Amygdala (tissue), 56 donors: ENCODE measurements at places on chromosomes 5 and 9.

DNA sequence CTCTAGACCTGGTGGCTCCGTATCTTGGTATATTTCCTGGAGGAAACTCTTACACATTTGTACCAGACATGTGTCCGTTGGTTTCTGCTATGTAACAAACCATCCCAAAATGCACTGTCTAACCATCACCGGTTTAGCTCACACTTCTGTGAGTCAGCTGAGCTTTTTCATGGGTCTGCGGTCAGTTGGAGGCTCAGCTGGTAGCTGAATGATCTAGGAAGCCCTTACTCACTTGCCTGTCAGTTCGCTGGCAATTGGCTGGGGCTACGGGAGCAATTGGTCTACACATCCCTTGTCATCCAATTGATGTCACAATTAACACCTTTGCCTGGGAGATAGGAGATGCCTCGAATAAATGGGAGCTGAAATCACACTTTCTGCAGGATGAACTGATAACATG, 11.6 kb upstream of the WHRN start:
- no peak for DNase-seq

GRCh38 chr5:143196601-143197259, 206.8 kb downstream of the NR3C1 start:
- DNase-seq, result no peak

- no peak for DNase-seq
Observed at GRCh38 chr9:24245988-24246387, 299.7 kb downstream of the IZUMO3 start.

DNA sequence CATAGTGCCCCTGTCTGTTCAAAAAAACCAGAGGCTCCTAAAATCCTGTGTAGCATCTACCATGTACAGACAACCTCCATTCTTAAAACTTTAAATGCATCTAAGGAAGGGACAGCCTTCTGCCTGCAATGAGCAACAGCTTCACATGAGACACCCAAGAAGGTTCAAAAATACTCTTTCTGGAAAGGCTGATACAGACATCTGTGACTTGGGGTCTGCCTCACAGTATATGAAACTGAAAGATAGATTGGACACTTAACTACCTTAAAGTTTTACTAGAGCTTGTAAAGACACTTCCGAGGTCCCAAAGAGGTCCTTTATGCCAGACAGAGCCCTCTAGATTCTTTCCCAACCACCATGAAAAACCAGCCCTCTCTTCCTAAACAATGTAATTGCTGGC, 28.2 kb upstream of the CATSPER3 start:
- no peak for DNase-seq

DNA sequence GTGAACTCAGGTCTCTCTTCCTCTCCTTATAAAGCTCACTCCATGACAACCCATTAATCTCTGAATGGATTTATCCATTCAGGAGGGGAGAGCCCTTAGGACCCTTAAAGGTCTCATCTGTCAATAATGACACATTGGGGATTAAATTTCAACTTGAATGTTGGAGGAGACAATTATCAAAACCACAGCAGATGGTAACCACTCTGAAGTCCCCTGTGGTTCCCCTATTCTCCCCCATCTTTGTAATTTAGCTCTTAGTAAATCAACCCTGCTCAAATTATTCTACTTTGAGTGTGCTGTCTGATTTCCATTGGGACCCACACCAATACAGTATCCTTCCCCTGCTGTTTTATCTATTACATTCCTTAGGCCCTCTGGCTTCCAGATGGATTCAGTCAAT, 72.0 kb upstream of the RAI14 start:
- DNase-seq, result no peak

DNA sequence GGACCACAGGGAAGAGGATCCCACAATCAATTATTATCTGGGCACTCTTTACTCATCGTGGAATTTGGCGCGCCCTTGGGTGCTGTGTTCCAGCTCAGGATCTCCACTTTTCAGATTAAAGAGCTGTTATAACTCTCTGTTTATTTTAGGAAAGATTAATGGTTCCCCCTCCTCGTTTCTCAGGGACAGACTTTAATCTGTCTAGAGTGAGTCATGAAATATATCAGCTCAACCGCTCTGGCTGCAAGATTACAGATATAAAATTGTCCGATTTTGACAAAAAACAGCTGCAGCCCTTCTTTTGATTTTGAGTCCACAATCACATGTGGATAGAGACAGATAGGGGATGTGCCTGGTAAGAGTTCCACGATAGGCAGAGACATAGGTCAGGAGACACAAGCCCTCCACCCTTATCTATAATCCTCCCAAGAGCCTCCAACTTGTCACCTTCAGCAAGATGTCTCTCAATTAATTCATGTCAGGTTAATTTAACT, 77.6 kb upstream of the ANKRD55 start:
- DNase-seq, result no peak

GRCh38 chr5:72465066-72465465, 42.1 kb downstream of the ZNF366 start:
- no peak for DNase-seq

- no peak for DNase-seq
Observed at GRCh38 chr5:132475987-132476875, 14.3 kb downstream of the IRF1 start.

DNA sequence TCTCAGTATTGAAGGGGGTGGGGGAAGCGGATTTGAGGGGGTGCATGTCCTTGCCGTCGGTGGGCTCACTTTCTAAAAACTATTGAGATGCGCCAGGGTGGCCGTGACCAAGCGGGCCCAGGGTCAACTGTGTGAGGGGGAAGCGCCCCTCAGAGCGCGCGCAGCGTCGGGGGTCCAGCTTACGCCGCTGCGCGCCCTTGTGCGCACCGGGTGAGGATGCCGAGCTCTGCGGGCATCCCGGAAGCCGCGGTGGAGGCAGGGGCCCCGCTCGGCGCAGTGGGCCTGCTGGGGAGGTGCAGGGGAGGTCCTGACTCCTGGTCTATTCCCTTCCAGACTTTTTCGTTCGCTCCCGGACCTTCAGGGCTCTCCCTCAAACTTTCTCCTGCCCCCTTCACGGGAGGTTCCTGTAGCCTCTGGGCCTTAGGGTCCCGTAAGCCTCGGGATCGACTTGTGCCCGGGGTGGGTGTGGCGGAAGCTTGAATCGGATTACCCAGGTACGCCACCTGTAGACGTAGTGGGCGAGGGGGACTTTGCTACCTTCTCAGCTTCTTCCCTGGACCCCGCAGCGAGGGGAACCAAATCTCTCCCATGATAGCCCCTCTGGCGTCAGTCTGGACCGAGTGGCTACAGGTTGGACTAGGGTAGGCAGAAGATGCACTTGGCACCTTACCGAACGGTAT, 2.5 kb upstream of the PRDM6 start:
- DNase-seq, result no peak

- DNase-seq, result no peak
Observed at GRCh38 chr5:143143973-143144372, 259.5 kb downstream of the NR3C1 start.

- no peak for DNase-seq
Observed at GRCh38 chr5:157748760-157749461, 5.4 kb downstream of the LSM11 start.

DNA sequence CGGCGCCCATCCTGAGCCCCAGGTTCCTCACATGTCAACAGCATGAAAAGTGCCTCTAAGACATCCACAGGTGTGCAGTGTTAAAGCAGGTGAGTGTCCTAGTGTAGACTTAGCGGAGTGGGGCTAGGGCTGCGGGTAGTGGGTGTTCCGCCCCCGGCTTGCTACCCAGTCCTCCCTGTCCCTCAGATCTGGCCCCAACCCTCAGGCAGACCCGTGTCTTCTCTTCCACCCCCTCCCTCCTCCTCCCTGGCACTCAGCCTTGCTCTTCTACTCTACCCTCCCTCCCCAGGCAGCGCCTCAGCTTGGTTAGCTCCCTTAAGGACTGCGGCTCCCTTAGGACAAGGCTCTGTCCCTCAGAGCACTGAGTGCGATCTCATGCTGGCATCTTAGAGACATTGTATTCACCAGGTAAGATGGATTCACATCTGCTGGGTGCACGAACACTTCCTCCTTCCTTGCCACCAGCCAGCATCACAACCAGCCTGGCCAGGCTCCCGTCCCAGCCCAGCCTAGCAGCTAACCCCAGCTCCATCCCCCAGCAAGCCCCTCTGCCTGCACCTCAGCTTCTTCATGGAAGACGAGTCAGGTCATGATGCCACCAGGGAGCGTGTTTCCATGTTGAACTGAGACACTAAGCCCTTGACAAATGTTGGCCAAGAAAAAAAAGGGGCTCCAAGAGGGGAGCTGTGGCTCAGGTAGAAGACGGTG, 46.8 kb downstream of the NSUN2 start:
- DNase-seq, result no peak

GRCh38 chr9:135249191-135249590, 161.7 kb downstream of the OLFM1 start:
- DNase-seq, result no peak

DNA sequence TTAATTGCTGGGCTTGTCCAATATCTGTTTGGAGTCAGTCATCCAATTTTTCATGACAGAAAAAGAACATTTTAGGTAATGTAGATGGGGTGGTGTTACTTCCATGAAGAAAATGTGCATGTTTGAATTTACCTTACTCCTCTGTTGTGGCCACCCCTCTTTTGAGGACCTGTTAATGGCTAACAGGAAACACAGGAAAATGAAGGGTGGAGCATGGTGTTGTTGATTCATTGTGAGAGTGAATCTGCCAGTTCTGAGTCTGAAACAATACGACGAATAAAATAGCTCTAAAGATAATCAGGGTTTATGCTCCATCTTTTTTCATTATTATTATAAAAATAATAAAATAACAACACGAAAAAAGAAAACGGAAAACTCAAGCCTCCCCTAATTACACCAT, 335.3 kb downstream of the KDM4C start:
- DNase-seq, result no peak

- DNase-seq, result no peak
Observed at GRCh38 chr5:98173334-98173733, 600.1 kb upstream of the RGMB start.

GRCh38 chr9:13395156-13395555, 115.7 kb upstream of the MPDZ start:
- no peak for DNase-seq

DNA sequence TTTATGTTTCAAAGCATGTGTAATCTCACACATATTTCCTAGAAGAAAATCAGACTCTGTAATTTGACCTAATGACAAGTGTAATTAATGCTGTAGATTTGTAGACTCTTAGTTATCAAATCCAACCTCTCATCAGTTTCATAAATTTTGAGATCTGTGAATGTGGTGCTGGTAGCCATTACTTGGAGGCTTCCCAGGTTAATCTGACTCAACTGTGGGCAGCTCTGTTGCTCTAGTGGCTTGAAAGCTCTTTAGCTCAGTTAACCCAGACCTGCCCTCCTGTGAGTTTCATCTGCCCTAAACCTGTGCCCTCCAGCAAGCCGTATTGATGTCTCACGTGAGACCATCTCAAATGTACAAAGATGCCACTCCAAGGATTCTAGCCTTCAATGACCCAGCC, 323.4 kb downstream of the FBXL7 start:
- no peak for DNase-seq

DNA sequence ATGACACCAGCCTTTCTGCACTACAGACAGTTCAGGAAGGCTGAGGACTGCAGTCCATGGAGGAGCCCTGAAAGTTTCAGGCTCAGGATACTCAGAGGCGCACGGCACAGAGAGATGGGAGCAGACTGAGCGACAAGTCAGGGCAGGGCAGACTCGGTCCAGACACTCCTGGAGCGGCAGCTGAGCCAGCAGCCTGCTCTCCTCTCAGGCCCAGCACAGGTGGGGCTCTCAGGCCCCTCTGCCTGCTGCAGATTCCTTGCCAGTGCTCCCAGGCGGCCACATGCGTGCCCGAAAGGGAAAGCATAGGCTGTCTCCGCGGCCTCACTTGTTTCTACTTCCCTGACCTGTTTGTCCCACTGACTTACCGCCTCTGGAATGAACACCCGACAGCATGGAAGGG, 228.3 kb downstream of the IRX2 start:
- DNase-seq, result no peak

DNA sequence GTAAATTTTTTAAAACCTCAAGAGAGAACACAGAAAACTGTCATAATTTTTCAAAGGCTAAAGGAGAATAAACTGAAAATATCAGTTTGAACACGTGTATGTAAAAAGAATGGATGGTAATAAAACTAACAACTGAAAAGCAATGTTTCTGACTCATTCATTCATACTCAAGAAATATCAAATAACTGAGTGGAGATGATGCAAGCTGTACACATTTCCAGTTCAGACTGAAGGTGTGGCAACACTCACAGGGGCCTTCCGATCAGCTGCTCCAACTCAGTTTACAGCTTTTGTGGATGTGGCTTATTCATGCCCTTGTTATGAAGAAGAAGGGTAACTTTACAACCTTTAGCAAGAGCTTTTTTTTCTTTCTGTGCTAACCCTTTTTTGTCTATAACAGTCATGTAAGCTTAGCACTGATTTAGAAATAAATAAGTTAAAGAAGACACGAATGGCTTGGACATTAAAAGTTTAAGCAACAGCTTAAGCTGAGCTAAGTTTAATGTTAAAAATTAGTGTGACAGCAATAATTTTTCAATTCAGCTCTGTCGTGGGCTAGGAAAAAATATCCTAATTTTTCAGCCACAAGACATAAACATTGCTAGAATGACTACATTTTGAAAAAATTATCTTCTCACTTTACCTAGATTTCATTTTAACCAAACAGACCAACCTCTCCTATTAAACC, 453.5 kb downstream of the RAB3C start:
- no peak for DNase-seq

DNA sequence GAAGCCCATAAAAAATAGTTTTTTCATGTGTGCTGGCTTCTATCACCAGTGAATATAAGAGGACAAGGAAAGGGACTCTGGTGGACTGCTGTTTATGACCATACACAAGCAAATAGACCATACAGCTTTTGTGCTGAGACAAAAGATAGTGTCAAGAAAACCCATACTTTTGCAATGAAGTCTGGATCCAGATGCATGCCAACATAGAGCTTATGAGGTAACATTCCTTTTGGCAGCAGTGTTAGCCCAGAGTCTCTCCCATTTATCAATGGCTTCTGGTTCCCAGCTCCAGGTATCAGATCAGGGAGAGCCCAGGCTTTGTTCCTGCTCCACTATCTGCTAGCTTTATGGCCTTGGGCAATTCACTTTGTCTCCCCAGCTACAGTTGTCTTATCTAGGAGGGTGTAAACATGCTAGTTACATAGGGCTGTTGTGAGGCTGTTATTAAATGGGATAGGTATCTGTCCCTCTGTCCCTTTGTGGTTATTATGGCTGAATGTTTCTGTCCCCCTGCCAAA, 55.6 kb downstream of the CCDC192 start:
- DNase-seq, result no peak

DNA sequence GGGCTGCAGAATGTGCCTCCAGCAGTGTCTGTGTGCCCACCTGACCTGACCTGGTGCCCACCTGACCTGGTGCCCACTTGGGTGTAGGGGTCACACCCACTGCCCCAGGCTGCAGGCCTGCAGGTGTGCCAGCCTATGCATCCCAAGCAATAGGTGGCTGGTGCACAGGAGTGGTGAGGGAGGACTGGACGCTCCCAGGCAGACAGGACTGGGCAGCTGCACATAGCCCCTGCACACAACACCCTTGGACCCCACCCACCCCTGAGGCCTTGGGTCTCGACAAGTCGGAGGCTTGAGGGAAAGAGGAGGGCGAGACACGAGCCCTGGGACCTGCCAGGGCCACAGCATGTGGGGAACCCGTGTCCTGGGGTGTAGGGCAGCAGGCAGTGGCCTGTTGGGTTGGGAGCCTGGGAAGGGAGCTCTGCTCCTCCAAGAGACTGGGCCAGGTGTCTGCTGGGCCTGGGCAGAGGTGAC, 10.8 kb upstream of the NRARP start:
- DNase-seq, result no peak

GRCh38 chr5:77280036-77280435, 69.6 kb downstream of the PDE8B start:
- DNase-seq, result no peak

- no peak for DNase-seq
Observed at GRCh38 chr5:141870871-141871270, 7.3 kb downstream of the PCDH1 start.
